ENCODE measurements at places on chromosomes 11 and 22.

GRCh38 chr11:46981436-46981835 lies 44.9 kb downstream of the CSTPP1 start:
- no peak for DNase-seq

GRCh38 chr22:20466659-20467379 lies 28.8 kb downstream of the KLHL22 start:
- no peak for DNase-seq

DNA sequence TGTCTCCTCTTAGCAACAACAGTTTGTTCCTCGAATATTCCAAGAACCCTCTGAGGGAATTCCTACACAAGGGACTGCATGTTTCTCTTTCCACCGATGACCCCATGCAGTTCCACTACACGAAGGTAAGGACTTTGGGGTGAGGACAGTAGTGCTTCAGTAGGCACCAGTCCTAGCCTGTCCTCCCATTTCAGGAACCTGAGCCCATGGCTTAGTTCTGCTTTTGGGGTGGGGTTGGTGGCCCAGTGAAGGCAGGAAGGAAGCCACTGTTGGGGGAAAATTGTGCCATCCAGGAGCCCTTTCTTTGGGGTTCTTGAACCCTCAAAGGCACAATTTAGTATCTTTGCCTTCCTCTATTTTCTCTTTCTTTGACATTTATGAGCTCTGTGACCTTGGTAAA lies 38.2 kb downstream of the RNF141 start:
- no peak for DNase-seq

- no peak for DNase-seq
Observed at GRCh38 chr22:25816522-25817059, 74.6 kb downstream of the MYO18B start.

DNA sequence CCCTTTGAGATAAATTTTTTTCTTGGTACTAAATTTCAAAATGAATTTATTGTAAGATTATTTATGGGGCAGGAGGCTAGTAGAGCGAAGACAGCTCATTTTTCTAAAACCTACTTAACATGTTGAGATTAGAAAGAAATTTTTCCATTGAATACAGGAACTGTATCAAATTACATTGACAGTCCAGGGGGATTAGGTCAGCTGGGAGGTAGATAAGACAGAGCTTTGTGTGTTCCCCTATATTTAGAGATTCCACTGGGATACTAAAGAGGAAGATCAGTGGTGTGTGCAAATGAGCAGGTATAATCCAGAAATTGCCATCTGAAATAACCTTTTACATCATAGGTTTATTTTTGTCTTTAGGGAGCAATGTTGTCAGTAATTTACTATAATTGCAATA lies 32.1 kb downstream of the ENDOD1 start:
- DNase-seq, result no peak

DNA sequence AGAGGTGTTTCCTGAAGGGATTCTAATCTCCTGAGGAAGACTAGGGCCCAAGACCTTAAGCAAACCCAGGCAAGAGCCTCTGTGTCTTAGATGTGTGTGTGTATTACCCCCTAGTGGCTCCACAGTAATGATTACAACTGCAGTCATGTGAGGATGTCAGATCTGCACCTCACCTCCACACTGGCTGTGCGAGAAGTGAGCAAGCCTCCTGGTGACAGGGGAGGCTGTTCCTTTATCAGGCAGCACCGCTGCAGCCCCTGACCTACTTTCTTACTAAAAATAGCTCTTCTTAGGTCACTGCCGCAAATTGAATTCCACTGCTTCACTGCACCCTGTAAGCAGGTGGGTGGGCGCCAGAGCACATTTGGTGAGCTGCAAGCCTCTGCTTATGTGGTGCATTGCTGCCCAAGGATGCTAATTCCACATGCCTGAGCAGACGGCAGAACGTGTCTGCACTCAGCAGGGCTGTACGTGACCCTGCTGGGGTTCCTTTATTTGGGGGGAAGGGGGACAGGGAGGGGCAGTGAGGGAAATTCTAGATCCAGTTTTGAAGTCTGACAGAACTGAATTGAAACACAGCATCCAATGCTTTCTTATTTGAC lies 112.4 kb downstream of the KCNC1 start:
- no peak for DNase-seq

GRCh38 chr11:128776424-128777284 lies 82.8 kb downstream of the FLI1 start:
- DNase-seq, result peak; percentile 15

DNA sequence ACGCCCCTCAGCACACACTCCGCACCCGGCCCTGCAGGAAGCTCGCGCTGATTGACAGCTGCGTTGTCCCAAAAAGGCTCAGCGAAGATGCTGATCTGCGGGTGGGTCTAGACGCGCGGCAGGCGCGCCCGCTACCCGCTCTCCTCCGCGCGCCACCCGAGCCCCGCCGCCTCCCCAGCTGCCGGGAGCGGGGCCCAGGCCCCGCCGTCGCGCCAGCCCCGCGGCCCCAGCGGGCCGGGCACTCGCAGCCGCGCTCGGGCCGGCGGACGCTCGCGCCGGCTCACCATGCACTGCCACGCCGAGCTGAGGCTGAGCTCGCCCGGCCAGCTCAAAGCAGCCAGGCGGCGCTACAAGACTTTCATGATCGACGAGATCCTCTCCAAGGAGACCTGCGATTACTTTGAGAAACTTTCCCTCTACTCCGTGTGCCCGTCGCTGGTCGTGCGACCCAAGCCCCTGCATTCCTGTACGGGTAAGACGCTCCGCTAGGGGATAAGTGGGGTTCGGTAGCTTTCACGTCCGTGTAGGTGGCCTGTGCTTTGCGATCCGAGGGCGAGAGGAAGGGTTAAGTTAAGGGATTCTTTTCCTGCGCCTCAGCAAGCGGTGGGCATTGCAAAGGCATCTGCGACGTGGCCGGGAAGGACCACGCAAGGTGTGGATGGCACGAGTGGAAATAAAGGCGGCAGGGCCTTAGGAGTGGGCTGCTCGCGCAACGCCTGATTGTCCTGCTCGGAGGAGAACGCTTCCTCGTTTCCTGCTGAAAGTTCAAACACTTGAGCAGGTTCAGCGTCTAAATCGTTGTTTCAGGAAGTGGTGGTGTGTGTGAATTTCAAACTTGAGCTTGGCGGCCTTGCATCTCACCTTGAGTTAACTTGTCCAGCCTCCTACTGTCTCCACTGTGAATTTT lies at the start of gene BARX2:
TSS of gene BARX2 (plus strand) at position 98 of the 907 bp plus-strand sequence. CDS start at position 286, 188 bp downstream.
- DNase-seq, result peak; percentile 19

DNA sequence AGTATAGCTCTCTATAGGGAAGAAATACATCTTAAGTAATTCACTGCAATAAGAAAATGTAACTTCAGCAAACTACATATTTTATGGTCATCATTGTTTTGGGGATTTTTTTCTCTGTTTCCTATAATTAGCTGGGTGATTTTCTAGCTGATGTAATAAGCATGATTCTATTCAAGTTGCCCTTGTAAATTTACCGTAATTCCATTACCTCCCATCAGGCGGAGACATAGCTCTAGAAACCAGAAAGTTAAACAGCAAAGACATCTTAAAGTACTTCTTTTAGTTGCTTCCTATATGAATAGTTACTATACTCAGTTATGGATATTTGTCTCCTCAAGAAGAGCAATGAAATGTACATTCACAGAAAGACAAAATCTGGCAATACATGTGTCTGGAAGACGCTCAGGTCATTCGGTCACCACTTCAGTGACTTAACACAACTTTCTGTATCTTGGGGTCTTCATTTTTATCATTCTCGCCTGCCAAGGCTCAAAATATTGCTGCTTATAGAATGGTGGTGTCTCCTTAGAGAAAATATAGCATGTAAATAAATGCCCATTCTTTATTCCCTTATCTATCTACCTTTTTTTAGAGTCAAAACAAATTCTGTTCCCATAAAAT lies 239.9 kb upstream of the ZC3H12C start:
- no peak for DNase-seq

DNA sequence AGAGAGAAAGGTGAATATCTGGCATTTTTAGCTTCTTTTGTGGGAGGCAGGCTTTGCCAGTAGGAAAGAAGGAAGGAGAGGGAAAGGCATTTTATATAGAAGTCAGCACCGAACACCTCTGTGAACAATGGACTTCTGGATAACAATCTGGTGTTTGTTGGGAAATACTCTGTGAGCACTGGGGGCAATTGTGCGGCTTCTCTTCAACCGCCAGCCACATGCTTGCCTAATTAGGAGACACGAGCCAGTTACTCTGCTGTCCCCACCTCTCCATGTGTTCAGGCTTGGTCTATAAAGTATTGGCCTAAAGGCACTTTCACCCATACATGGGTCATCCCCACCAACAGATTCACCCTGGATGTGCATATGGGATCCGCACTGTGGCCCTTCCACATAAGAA lies 523.6 kb downstream of the NTM start:
- no peak for DNase-seq
